ENCODE measurements at places on chromosomes 4 and X.

- no peak for DNase-seq
Observed at GRCh38 chr4:73066445-73066844, 3.1 kb downstream of the COX18 start.

- no peak for DNase-seq
Observed at GRCh38 chr4:141705048-141705746, 68.8 kb downstream of the IL15 start.

DNA sequence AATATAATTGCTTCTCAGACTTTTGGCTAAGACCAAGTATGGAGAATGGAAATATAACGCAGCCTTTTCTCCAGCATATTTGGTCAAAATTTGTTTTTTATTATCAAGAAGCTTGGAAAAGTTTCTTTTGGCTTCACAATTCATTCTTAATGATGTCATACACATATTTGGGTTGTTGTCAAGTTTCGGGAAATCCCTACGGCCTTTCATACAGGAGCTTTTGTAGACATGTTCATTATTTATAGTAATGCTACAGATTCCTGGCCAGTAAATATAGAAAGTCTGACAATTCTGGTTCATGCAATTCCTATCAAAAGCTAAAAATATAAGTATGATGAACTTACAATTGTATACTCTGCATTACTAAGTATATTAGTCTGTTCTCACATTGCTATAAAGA lies 112.9 kb downstream of the IRF2 start:
- no peak for DNase-seq

GRCh38 chr4:90419124-90419711 lies 292.0 kb downstream of the CCSER1 start:
- no peak for DNase-seq

DNA sequence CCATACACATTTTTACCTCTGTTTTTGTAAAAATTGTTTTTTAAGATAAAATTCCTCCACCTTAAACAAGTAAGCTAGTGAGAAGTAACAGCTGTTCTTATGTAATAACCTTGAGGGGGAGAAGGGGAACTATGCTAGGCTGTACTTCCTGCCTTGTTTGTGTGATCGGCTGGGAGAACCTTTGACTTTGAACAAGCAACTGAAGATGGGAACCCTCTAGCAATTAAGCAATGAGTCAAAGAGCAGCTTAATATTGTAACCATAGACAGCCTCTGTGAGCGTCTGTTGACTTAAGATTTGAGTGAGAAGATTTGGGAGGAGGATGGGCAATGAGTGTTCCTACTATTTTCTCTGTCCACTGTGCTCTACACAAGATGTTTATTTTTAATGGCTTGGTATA lies 135.1 kb downstream of the SCLT1 start:
- DNase-seq: no peak

- DNase-seq: no peak
Observed at GRCh38 chr4:1721666-1722550, 587 bp downstream of the TACC3 start.

DNA sequence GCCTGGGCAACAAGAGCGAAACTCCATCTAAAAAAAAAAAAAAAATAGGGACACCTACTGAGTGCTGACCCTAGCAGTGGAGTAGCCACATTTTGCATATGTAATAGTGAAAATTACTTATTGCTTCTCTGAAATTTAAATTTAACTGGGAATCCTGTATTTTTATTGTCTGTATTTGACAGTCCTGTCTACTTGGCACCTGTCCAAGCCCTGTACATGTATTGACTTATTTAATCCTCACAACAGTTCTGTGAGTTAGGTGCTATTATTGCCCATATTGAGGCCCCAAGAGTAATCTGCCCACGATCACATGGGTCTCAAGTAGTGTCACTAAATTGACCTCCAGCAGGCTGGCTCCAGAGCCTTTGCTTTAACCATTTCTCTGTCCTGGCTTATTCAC lies 81.6 kb downstream of the WDR19 start:
- DNase-seq: no peak

GRCh38 chrX:45775468-45775867 lies 574.8 kb upstream of the DIPK2B start:
- no peak for DNase-seq

- no peak for DNase-seq
Observed at GRCh38 chr4:172691552-172691951, 477.1 kb upstream of the GALNT7 start.

DNA sequence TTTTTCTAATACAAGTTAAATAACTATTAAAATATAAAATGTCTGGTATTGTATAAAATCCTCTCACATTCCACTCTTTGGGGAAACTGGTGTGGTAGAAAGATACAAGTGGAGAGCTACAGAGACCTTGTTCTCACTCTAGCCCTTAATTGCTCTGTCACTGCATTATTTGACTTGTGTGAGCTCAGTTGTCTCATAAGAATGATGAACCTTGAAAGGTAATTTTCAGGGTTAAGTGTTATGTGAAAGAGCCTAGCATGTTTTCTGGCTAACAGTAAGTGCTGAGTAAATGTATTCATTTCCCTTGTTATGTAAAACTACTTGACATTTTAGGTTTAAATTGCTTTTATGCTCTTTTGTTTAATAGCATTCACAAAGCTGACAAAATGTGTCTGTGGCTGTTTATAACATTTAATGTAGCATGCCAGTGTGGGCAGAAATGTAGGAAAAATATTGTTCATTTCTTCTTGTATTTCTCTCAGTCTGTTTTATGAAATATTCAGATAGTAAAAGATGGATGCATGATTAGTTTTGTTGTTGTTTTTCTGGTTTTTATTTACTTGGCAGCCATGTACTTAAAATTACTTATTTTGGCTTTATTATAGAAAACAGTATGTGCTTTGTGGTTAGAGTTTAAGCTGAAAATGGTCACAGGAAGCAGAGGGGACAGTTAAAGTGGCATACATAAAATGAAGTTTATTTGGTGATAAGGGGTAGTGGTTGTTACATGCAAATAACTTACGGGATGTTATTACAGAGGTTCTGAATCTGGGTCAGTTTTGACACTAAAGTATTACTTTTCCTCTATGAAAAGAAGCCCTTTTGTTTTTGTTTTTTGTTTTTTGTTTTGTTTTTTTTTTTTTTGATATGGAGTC lies 29.2 kb downstream of the SLAIN2 start:
- no peak for DNase-seq

DNA sequence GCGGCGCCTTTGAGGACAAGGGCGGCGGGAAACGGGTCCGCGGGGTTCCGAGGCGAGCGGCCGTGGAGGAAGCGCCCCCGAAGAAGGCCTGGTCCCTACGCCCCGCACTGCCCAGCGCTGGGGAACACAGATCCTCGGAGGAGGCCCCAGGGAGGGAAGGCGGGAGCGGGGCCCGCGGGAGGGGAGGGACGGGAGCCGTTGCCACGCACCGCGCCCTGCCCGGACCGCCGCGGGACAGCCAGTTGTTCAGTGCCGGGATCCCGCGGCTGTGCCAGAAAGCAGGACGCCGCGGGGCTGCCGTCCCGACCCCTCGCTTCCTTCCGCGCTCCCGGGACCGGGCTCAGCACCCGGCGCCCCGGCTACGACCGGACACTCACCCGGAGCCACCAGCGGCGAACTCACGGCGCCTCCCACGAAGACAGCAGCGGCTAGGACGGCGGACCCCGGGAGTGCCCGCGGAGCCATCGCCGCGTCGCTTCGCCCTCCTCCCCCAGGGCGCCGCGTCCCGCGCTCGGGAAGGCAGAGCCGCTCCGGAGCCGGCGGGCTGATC lies 278 bp downstream of the RELL1 start:
- DNase-seq: no peak

DNA sequence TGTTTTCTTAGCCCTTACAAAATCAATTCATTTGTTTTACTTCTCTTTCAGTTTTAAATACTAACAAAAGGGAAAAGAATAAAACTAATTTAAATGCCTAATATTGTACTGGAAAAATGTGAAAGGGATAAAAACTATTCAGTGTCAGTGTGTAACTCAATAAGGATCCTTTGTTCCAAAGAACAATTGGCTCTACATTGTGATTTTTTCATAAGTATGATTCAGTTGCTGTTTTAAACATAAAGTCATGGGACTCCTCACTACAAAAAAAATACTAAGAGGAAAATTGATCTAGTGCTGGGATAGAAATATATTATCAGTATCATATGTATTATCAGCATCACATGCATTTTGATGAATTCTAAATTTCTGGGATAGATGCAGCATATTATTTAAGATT lies 199.4 kb upstream of the TRAM1L1 start:
- no peak for DNase-seq

- no peak for DNase-seq
Observed at GRCh38 chrX:70453024-70453618, 8.5 kb downstream of the DLG3 start.

DNA sequence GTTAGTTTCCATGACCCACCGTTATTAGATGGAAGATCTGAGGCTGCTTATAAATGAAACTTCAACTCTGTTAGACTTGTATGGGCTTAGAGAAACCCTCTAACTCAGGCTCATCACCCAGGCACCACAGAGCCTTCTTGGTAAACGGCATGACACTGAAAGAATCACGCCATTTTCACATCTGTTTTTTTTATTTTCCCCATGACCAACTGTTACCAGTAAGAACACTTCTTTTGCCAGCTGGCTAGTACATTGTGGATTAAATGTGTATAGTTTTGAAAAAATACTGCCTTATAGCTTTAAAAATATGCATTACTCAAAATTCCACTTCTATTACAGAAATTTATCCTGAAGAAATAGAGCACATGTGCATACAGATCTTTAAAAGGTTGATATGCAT lies 48.0 kb upstream of the APELA start:
- DNase-seq: no peak

- DNase-seq: no peak
Observed at GRCh38 chr4:81845761-81846160, 374.1 kb upstream of the RASGEF1B start.

- no peak for DNase-seq
Observed at GRCh38 chr4:23584024-23584423, 305.8 kb downstream of the PPARGC1A start.

GRCh38 chrX:124209792-124210576 lies 122.5 kb upstream of the TEX13D start:
- DNase-seq: no peak

DNA sequence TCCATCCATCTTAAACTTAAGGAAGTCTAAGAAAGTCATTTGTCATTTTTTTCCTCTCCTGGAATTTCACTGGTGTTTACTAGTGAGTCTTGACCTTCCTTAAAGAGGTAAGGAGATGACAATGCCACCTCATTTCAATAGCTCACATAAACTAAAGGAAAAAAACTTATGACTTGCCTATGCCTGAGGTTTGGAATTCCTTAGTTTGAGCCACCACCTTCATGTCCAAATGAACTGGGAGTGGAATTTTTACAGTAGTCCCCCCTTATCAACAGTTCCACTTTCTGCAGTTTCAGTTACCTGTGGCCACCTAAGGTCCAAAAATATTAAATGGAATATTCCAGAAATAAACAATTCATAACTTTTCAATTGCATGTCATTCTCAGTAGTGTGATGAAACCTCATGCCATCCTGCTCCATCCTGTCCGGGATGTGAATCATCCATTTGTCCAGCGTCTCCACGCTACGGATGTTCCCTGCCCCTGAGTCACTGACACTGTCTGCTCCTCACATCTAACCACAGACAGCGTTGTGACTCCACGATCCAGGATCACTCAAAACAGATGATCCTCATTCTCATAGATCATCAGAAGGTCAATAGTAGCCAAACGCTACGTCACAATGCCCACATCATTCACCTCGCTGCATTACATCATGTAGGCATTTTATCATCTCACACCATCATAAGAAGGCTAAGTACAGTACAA lies 177.4 kb downstream of the SH3KBP1 start:
- DNase-seq: no peak

- DNase-seq: no peak
Observed at GRCh38 chr4:40686081-40686913, 56.6 kb upstream of the RBM47 start.

GRCh38 chrX:136768469-136769084 lies 12.2 kb downstream of the ARHGEF6 start:
- no peak for DNase-seq

DNA sequence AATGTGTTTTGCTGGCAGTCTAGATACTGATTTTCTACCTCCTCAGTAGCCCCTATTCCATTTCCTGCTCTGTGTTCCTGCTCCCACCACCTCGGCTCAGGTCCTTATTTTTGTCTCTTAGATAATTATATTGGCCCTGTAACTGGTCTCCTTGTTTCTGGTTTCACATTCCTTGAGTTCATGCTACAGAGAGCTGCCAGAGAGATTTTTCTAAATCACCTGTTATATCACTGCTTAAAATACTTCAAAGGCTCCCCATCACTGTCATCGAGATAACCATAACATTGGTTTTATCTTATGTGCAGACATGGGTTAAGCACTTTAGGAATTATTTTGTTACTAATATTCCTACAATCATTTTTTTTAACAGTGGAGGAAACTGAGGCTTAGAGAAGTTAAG lies 9.6 kb downstream of the SYNPO2 start:
- no peak for DNase-seq

DNA sequence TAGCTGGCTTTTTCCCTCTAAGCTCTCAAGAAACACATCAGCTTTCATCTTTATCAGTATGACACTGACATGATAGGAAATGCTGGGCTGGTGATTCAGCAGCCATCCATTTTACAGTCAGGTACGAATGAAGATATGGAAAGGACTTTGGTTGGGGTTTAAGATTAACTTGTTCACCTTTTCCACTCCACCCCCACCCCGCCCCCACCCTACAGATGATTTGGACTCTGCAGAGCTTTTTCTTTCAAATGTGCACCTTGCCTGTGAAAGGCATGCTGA lies 132.6 kb downstream of the AKAP4 start:
- no peak for DNase-seq

DNA sequence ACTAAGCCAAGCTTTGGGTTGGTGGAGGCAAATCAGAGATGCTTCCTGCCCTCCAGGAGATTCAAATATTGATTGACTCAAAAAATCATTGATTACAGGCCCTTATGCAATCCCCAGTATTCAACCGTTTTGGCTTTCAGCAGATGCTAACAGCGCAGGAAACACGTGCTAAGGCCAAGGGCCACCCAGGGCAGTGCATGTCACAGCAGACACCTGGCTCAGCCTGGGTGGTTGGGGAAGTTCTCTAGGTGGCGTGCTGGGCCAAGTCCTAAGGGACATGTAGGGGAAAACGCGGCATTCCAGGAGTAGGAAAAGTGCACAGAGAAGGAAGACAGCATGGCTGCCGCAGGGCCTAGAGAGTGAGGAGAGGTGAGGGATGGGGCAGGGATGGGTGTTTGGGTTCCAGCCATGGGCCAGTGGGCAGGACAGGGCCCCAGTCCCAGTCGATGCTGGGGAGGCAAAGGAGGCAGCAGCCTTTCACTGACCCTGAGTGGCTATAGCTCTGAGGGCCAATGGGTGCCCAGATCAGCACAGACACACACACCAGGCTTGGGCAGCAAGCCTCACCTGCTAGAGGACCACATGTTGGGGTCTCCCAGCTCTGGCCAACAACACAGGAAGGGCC lies 239.1 kb downstream of the EVC2 start:
- DNase-seq: no peak

Data from thoracic aorta (tissue), 2 donors.